ENCODE measurements at places on chromosomes 2 and 18.

- DNase-seq = peak; percentile 64
Observed at GRCh38 chr2:45778720-45779171, 127.3 kb downstream of the PRKCE start.

- DNase-seq = no peak
Observed at GRCh38 chr2:97963880-97964279, 31.9 kb downstream of the TMEM131 start.

GRCh38 chr2:29223257-29223656, 108.0 kb downstream of the CLIP4 start:
- no peak for DNase-seq

- DNase-seq = no peak
Observed at GRCh38 chr2:13696601-13697000, 935.9 kb upstream of the LRATD1 start.

DNA sequence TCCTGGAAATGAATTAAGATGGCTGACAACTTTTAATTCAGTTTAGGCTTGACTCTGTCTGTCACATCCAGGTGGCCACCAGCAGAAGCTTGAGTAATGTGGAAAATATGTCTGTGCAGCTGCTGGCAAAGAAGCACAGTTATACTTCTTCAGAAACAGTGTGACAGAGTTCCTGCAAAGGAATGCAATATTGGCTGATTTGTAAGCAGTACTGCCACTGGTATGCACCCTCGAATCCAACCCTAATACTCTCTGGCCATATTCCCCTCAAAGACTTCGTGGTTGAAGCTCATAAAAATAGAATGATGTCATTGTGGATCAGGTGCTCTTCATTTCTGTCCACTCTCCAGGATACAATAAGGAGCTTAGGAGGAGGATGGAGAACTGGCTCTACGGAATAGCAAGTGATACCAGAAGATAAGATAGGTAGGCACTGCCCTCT, 86.2 kb downstream of the METTL8 start:
- no peak for DNase-seq

DNA sequence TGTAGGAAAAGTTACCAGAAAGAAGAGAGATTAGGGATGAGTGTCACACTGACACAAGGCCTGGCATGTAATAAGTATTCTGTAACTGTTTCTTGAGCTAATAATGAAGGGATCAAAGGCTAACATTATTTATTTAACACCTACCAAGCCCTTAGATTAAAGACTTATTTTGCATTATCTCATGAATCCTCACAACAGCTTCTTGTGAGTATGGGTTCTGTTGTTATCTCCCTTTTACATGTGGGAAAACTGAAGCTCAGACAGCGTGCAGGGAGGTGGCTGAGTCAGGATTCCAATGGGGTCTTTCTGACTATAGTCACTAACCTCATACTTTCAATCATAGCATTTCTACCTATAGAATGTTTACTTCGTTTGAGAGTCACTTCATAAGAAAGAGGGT, 79.0 kb upstream of the PROKR1 start:
- DNase-seq = no peak

DNA sequence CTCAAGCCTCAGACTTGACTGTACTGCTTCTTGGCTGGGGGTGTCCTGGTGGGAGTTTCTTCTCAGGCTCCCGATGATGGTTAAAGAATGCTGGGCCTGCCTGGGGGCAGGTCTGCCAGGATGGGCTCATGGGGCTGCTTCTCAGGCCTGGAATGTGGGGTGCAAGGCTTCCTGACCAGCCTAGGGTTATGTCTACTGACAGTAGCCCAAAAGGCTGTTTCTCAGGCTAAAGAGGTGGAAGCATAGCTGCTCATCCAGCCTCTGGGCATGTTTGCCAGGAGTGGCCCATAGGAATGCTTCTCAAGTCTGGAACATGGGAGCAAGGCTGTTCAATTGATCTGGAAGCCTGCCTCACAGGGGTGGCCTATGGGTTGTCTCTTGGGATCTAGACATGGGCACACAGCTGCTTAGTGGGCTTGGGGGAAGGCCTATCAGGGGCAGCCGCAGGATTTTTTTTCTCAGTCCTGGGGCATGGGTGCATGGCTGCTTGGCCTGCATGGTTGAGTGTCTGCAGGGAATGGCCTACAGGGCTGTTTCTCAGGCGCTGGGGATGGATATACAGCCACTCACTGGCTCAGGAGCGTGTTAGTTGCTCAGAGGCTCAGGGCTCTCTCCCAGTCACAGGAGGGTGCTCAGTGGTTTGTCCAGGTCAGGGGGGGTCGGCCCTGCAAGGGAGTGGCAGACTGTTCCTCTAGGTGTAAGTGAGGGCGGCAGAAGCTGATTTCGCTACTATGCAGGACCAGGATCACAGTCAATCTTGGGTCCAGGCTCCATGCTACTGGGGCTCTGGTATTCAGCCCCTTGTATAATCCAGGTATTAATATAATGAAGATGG, 617.3 kb upstream of the REG3G start:
- DNase-seq = no peak

- no peak for DNase-seq
Observed at GRCh38 chr2:8567469-8568260, 114.2 kb upstream of the ID2 start.

GRCh38 chr2:124395961-124396360, 370.9 kb downstream of the CNTNAP5 start:
- no peak for DNase-seq

- DNase-seq = no peak
Observed at GRCh38 chr2:201793631-201794030, 12.7 kb upstream of the CDK15 start.

DNA sequence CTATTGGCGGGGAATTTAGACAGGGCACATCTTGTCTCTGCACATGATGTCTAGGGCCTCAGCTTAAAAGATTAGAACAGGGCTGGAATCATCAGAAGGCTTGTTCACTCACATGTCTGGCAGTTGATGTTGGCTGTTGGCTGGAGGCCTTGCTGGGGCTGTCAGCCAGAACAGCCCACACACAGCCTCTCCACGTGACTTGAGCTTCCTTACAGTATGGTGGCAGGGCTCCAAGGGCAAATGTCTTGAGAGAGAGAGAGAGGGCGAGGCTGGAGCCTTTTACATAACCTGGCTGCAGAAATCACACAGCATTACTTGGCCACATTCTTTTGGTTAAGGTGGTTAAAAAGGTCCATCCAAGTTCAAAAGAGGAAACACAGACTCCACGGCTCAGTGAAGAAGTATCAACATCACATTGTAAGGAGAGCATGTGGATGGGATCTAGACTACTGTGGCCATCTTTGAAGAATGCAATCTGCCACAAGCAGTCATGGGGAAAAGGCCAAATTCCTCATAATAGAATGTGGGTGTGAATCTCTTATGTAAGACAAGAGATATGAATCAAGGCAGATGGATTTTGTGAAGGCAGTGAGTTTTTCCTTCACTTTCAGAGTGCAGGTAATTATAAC, 30.4 kb downstream of the SRSF7 start:
- no peak for DNase-seq

DNA sequence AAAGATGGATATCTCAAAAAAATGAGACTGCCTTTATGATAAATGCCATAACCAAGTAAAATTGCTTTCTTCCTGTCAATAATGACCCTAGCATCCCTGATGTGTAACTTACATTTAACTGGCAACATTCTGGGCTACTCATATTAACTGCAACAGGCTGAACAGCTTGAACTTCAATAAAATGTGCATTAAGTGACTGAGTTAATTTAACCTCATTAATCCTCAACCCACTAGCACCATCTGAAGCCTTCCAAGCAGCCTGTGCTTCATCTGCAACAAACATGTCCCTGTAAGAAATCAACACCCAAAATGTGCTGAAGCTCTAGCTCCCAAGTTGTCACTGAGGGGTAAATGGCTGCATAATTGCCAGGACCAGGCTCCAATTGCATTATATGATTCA, 296.2 kb upstream of the ZC3H15 start:
- DNase-seq = no peak

DNA sequence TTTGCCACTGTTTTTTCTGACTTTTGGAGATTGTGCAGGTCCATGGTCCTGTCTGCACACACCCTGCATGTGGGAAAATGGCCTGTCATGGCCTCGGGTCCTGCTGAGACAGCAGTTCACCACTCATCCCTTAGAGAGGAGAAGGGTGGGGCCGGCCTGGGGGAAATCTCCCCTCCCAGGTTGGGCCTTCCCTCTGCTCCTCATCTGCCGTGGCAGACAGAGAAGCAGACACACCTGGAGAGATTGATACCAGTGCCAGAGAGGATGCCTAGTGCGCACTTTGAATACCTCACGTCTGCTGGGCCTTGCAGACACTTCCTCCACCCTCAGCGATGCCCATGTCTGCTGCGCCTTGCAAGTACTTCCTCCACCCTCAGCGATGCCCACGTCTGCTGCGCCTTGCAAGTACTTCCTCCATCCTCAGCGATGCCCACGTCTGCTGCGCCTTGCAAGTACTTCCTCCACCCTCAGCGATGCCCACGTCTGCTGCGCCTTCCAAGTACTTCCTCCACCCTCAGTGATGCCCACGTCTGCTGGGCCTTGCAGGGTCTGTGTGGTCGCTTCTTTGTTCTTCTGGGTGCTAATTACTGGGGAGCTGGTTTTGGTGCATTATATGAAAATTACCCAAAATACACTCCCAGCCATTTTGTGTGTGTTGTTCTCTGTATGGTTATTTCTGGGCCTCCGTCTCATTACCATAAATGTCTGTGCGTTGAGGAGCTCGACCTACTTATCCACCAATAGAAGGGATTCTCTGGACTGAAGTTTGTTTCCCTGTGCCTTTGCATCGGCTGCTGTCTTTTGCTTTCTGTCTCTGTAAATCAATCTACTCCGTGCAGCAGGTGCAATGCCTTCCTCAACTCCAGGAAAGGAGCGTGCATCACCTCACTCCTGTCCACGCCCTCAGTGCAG, 186.9 kb upstream of the PXDN start:
- no peak for DNase-seq

DNA sequence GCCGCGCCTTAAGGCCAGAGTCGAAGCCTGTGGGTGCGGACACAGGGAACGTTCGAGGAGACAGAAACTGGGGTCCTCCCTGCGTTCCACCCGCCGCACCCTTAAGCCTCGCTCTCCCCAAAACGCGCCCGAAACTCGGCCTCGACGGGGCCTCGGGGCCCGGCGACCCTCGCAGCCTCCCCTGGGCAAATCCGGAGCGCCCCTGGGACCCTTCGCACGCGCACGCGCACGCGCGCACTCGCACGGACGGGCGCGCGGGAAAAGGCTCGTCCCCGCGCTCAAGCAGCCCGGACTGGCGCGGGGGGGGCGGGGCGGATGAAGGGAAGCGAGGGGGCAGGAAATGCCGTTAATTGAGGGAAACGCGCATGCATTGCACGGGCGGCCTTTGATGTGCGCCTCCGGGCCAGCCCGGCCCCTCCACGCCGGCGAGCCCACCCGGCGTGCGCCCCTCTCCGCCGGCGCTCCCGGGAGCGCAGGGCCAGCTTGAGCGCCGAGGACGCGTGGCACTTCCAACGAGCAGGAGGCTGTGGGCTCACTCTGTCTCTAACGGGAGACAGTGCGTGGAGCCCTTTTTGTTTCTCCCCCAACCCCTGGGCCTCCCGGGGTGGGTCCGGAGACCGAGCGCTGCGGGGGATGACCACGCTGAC, 5.4 kb upstream of the SALL3 start:
- no peak for DNase-seq

DNA sequence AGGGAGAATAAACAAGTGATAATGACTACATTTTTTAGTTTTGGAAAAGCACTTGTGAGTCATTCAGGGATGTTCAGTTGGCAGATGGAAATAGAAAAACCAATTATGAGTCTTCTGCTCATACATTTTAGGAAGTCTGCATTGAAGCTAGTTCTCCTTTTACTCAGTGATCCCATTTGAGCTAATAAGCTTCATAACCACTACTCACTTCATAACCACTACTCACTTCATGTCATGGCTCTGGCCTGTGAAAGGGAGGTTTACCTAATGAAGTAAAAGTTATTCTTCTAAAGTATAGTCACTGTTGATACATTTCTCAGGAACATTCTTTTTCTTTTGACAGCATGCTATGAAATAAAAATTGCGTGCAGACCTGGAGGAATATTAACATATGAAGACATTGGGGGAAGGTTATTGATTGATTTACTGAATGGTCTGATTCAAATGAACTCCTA, 948.7 kb downstream of the TSN start:
- no peak for DNase-seq

DNA sequence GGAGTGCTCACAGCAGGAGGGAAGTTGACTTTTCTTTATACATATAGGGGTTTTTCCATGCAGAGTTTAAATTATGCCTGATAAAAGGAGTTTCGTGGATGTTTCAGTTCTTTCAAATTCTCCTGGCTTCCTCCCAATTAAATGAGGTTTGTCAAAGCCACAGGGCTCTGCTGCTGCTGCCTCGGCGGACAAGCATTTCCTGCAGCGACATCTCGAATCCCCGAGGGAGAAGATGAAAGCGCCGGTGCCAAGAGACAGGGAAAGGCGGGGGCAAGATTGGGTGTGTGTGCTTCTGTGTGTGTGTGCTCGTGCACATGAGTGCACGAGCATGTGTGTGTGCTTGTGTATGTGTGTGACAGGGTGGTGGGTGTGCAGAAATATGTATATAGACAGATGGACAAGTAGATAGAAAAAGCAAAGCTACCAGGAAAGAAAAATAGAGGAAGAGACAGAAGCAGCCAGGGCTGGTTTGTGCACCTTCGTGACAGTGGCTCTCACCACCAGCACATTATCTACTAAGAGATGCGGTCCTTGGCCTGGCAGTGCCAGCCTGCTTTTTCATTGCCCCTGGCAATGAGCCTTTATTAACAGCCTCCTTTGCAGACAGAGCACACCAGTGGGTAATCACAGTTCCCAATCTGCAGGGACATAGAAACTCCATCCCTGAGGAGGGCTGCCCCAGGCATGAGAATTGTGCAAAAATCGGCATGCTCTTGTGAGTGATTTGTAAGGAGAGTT, 76.2 kb downstream of the CDK15 start:
- no peak for DNase-seq

GRCh38 chr2:173278794-173279526, 75.7 kb upstream of the CDCA7 start:
- no peak for DNase-seq

DNA sequence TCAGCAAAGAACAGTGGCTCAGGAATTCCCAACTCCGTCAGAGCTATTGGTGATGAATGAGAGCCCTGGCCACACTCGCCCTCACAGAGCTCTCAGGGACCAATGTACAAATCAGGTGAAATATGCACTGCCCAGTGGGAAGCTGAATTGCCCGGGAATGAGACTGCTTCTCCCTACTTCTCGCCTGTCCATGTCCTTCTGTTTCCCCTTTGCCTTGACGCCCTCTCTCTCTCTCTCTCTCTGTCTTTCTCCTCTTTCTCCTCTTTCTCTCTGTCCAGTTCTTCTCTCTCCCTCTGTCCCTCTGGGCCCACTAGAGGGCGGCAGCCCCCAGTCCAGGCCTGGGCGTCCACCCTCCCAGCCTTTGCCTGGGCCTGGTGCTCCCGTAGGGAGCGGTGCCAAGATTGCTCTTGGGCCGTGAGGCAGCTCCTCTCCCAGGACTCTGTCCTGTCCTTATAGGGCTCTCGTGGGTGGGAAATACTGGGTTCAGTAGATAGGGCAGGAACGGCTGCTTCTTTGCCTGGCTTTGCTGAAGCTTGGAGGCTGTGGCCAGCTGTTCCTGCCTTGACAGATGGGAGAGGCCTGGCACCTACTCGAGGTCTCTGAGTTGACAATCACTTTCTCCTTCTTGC, 28.4 kb upstream of the PUM2 start:
- no peak for DNase-seq

Data from stimulated activated CD4-positive, alpha-beta T cell treated with anti-CD3 and anti-CD28 coated beads, Interleukin-2, amount 100 ng/mL, for 4 hours (primary cell).